ENCODE measurements at places on chromosomes 3 and 15.

DNA sequence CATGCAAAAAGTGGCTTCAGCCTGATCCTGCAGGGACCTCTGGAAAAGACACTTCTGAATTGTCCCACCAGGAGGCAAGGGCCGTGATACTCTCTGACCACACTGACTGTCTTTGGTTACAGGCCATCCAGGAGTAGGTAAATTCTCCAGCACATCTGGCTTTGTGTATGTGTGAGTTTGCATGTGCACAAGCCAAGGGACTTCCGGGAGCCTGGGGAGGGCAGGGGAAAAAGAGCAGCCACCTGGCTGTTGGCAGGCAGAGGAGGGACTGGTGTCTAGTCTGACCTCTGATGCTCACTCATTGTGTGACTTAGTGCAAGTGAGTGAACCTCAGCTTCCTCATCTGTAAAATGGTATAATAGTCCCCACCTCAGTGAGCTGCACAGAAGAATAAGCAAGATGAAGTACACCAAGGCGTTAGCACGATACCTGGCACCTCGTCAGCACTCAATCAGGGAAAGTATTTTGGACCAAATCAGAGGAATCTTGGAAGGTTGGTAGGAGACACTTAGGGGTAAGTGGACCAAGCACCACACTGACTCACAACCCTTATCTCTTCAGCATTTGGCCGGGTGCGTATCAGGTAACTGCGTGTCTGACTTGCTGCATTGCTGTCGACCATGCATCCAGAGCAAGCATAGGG, 19.1 kb downstream of the KLHL6 start:
- DNase-seq: no peak

- no peak for DNase-seq
These were observed 489 bp downstream of the GMPPB start for GRCh38 chr3:49723296-49723627.

GRCh38 chr3:71621825-71622537, 38.5 kb upstream of the FOXP1 start:
- DNase-seq: no peak

DNA sequence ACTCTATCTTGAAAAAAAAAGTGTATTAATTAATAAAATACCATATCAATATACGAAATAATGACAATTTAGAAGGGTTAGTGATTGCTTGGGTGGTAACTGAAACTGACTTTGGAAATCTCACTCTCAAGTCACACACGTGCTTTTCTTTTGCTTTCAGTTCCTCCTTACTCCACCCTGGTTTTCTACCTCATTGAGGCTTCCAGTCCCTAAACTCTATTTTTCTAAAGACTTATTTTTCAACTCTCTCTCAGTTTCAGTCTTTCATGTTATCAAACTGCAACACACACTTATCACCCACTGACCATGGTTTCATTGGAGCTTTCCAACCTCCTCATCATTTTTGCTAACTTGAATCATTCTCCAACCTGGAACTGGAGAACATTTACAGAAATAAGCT, 23.5 kb downstream of the IL12A start:
- DNase-seq: no peak

- DNase-seq: no peak
These were observed 26.0 kb upstream of the BUB1B start for GRCh38 chr15:40134885-40135284.
